ENCODE measurements at places on chromosomes 12 and 14.

GRCh38 chr12:62761658-62762057, 173.3 kb downstream of the PPM1H start:
- no peak for ATAC-seq

DNA sequence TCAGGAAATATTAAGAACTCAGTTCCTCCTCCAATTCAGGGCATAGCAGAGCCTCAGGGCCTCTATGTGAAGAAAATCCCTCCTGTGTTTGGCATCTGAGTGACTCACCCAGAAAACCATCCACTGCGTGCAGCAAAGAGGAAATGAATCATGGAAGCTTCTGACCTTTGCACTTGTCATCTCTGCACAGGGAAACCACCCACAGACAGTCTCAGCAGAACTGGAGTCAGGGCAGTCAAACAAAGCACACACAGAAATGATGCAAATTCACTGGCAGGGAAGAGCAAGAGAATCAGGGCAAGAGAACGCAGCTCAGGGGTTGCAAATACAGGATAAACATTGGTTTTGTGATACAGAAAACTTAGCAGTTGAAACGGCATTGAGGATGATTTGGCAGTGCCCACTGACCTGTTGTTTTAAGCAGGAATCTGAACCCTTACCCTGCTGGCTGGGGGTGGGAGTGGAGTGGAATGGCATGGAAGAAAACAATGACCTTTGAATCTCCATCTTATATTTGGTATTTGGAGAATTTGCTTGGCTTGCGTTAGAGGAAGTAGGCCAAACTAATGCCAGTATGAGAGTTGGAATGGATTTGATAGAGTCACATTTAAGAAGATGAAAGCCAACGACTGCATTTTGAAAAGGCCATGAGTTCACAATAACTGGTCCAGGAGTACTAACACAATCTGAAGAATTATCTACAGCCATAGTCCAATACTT, 53.5 kb downstream of the PHLDA1 start:
- peak; percentile 96 for ATAC-seq

DNA sequence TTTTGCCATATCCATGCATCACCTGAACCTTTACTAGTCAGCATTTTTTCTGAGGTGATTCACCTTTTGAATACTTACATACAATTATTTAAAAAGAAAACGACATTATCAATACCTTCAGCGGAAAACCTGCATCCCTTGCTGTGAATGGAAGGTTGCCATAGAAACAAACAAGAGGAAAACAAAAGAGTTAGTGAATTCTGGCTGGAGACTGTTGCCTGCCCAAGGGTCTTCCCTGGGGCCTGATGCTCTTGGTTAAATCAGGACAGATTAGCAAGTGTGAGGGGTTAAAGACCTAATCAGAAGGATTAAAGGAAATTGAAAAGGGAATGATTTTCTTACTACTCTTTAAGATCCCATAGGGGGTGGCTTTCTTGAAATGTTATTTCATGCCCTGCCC, 96.0 kb upstream of the WSCD2 start:
- no peak for ATAC-seq

DNA sequence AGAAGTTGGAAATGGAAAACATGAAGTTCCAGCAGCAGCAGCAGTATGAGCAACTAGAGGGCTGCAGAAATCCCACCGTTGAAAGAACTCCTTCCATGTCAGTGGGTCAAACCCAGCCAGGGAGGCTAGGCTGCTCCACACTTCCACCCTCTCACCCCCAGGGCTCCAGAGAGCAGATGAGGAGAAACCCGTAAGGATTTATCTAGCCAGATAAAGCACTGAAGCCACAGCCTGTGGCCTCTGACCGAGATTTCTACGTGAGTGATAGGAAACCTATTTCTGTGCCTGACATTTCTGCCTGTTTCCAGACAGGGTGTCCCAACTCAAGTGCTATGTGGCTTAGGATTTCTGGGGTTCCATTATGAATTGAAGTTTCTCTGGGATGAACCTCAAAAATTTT, 100.0 kb upstream of the EEA1 start:
- no peak for ATAC-seq

GRCh38 chr12:112430929-112431328, 12.2 kb downstream of the PTPN11 start:
- ATAC-seq: no peak

DNA sequence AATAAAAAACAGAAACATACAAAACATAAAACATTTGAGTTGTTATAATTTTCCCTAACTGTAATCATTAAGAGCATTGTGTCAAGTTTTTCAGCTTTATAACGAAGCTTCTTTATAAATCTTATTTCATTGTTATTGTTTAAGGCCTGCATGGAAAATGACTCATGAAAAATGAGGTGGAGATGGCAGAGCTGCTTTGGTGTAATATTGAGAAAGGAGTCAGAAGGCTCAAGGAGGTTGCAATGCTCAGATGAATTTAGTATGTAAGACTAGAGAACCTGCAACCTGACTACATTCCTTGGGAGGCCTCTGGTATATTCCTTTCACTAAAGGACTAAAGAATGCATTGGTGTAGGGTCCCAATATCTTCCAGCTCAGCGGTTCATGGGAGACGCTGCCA, 61.5 kb downstream of the TMEM30B start:
- no peak for ATAC-seq

DNA sequence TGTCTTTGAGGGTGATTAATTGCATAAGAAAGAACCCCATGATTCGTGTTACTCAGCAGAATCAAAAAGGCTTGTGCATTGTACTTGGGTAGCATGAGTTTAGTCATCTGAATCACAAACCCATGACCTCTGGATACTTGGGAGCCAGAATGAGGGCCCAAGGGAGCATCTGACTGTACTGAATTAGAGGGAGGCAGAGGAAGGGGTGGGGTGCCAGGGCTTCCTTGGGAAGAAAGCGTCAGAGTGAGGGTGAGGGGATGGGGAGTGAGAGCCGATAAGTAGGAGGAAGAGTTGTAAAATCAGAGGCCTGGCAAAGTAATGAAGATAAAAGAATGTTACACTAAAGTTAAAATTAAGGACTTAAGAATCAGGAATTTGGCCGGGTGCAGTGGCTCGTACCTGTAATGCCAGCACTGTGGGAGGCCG, 29.8 kb downstream of the GPRC5D start:
- no peak for ATAC-seq

- ATAC-seq: no peak
These were observed 30.4 kb upstream of the GNPNAT1 start for GRCh38 chr14:52821805-52822250.

DNA sequence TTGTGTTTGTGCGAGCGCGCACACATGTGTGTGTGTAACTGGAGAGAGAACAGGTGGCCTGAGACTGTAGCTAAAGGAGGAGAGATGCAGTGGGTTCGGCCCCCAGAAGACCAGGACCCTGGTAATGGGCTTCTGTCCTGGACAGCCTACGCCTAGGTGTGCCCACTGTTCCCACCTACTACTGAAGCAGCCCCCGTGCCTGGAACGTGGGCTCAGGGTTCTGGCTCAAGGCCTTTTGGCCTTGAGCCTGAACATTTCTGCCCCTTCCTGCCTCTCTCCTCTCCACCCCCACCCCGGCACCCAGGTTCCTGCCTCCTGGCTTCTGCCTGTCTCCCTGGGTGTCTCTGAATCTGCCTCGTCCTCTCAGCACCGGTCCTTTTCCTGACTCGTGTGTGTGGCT, 1.5 kb upstream of the NXPH4 start:
- ATAC-seq: no peak

DNA sequence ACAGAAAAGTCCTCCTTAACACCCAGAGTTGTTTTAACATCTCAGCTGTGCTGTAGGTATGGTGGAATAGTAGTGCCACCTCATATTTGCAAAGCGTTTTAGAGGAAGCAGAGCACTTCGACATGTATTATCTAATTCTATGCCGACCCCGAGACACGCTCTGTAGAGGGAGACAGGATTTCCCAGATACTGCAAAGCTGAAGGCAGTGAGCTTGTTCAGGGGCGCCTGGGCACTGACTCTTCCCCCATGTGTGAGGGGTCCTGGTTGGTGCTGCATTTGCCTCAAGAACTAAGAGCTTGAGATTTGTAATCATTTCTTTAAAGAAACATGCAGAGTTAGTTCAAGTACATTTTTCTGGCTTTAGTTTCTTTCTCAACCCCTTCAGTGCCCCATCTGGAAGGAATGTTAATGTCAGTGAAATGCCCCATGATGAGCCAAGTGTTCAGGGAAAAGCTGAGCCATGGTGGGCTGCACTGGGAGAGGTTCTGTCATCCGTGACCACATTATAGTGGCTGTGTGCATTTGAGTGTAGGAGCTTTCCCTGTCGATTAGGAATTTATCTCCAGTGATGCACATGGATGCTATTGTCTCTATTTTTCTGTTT, 66.3 kb downstream of the MBIP start:
- ATAC-seq: no peak

DNA sequence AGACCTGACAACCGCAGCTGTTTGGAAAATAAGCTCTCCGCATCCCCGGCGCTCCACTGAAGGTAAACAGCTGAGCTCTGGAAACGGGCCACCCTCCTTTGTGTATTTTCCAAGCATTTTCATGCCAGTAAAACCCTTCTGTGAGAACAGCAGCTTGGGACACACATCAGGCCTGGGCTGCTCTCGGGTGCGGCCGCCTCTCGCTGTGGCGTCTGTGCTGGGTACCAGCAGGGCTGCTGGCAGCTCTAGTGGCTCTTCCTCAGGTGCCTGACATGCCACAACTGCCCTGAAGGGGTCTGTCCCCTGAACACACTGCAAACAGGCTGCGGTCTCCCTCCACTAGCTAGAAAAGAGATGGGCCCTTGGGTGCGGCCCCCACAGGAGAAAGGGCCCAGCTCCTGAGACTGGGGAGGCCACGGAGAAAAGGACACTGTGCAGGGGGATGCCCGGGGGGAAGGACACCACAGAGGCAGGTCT, 96.3 kb downstream of the ITPK1 start:
- ATAC-seq: no peak

Data from stimulated activated memory B cell treated with anti-CD40 and anti-IgM and Interleukin-4, amounts not matched to agents 10 μg/mL and 1 μg/mL and 100 μg/mL, for 72 hours (primary cell).